ENCODE measurements at places on chromosomes 4 and X.

DNA sequence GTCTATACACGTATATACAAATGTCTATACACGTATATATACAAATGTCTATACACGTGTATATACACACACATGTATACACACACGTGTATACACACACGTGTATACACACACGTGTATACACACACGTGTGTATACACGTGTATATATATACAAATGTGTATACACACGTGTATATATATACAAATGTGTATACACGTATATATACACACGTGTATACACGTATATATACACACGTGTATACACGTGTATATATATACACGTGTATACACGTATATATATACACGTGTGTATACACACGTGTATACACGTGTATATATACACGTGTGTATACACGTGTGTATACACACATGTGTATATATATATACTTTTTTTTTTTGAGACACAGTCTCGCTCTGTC is 23.9 kb upstream of the N4BP2 start:
- no peak overlapping the region for H3K27ac ChIP-seq
- H3K4me3 ChIP-seq, result no peak overlapping the region
- DNase-seq, result no peak
- no peaks in the 10 kb centered on the region for H3K36me3 ChIP-seq
- H3K4me1 ChIP-seq, result no peaks in the 10 kb centered on the region

GRCh38 chr4:105630670-105631655 is 77.5 kb downstream of the INTS12 start:
- H3K27me3 ChIP-seq, result no peaks in the 10 kb centered on the region
- H3K27ac ChIP-seq, result no peak overlapping the region
- H3K36me3 ChIP-seq, result no peaks in the 10 kb centered on the region
- H3K4me1 ChIP-seq, result no peaks in the 10 kb centered on the region

DNA sequence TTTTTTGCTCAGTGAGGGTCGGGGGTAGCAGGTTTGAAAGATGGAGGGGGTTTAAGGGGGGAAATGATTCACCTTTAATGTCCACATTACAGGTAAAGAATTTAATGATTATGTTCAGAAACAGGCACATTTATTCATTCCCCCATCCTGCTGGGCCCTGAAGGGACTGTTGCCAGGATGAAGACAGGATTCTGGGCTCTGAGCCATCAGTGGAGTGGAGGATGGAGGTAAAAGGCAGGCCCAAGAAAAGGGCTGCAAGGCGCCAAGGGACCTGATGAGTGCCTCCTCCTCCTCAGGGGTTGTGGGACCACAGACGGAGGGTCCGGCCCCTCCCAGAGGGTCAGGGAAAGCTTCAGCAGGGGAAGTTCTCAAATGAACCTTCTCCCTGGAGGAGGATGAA is 40.4 kb upstream of the PROM1 start:
- H3K36me3 ChIP-seq, result no peaks in the 10 kb centered on the region
- H3K4me1 ChIP-seq, result no peaks in the 10 kb centered on the region
- no peak for DNase-seq
- no peak overlapping the region for H3K4me3 ChIP-seq
- no peaks in the 10 kb centered on the region for H3K27me3 ChIP-seq
- no peak overlapping the region for H3K27ac ChIP-seq

- no peak overlapping the region for H3K27ac ChIP-seq
- H3K36me3 ChIP-seq, result no peaks in the 10 kb centered on the region
- no peak for DNase-seq
- H3K4me3 ChIP-seq, result no peak overlapping the region
- H3K27me3 ChIP-seq, result no peaks in the 10 kb centered on the region
- H3K4me1 ChIP-seq, result no peaks in the 10 kb centered on the region
Observed at GRCh38 chrX:44784241-44784640, 59.6 kb upstream of the DUSP21 start.

- no peaks in the 10 kb centered on the region for H3K4me1 ChIP-seq
- DNase-seq, result no peak
- H3K4me3 ChIP-seq, result no peak overlapping the region
- no peaks in the 10 kb centered on the region for H3K27me3 ChIP-seq
- no peak overlapping the region for H3K27ac ChIP-seq
Observed at GRCh38 chrX:104315555-104315954, 60.8 kb upstream of the ESX1 start.

Data from colonic mucosa (tissue), 4 donors.